ENCODE measurements at places on chromosomes 11 and 22.

GRCh38 chr11:40401132-40401853 lies 1058.2 kb downstream of the LRRC4C start:
- no peak for DNase-seq

DNA sequence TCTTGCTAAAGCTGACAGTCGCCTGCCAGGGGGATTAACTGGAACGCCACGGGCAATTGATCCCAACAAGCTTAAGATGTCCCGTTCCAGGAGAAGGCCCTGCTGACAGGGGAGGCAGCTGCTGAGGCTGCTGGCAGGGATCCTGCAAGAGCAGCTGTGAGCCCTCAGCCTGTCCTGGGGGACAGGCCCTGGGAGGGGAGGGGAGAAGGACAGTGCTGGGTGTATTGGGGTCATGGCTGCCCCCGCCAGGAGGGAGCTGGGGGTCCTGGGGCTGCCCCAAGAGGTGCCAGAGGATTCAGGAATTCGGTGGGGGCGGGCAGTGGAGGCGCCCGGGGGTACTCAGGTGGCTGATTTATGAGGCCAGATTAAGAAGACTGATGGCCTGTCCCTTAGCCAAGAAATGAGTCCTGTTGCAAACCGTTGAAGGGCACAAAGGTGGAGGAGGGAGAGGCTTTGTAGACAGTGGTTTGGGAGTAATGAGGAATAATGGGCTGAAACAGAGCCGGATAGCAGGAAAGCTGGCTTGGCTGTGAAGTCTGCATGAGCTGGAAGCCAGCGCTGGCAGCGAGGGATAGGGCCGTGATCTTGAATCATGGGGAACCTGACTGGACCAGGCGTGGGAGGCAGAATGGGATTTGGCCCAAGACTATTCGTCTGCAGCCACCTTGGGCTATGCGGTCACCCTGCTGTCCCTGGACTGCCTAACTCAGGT lies 133.5 kb downstream of the CACNA1I start:
- DNase-seq = no peak

DNA sequence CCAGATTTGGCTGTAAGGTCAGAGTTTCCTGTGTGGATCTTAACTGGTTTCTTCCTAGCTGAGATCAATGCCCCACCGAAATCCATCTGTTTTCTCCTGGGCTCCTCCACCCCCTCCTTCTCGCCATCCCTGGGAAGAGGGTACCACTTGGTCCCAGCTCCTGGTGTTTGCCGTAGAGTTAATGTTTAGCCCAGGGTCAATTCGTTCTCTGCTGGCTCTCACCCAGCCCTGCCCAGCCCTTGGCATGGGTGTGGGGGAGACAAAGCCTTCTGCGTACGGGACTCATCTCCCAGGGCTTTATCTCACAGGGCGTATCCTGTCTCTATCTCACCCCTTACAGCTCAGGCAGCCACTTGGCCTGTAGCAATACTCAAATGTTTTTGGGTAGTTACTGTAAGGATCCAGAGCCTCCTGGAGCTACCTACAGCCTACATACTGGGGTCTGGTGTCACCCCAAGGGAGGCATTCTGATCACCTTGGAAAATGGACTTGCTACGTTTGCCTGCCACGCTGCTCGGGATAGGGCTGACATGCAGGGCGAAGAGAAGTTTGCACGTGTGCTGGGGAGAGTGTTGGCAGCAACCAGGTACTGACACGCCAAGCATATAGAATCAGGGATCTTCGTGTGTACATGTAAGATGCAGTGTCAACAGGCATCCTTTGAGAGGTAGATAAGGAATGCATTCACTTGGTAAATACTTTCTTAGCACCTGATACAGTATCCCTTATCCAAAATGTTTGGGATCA lies 66.1 kb downstream of the SCN3B start:
- DNase-seq = peak; percentile 2

GRCh38 chr22:41582694-41583093 lies 6.9 kb downstream of the PMM1 start:
- no peak for DNase-seq

- DNase-seq = no peak
Measured at GRCh38 chr22:49740242-49740641, 87.4 kb downstream of the BRD1 start.

DNA sequence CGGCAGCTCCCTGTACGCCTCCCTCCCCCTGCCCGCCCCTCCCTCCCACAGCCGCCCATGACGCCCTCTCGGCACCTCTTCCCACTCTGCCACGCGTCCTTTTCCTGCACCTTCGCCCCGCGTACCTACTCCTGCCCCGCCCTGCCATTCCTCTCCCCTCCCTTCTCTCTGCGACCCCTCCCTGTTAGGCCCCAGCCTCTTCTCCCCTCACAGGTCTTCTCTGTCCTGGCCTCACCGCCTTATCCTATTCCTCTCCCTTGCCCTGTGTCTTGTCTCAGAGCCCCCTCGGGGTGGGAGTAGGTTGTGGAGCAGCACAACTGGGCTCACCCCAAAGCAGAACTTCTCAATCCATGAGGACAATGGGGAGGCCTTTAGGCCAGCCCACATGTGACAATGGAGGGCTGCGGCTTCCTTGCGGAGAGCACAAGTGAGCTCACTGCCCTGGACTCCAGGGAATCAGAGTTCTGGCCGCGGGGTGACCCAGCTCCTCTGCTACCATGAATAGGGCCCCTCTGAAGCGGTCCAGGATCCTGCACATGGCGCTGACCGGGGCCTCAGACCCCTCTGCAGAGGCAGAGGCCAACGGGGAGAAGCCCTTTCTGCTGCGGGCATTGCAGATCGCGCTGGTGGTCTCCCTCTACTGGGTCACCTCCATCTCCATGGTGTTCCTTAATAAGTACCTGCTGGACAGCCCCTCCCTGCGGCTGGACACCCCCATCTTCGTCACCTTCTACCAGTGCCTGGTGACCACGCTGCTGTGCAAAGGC lies 539 bp downstream of the SLC35C1 start:
- DNase-seq = peak; percentile 35

DNA sequence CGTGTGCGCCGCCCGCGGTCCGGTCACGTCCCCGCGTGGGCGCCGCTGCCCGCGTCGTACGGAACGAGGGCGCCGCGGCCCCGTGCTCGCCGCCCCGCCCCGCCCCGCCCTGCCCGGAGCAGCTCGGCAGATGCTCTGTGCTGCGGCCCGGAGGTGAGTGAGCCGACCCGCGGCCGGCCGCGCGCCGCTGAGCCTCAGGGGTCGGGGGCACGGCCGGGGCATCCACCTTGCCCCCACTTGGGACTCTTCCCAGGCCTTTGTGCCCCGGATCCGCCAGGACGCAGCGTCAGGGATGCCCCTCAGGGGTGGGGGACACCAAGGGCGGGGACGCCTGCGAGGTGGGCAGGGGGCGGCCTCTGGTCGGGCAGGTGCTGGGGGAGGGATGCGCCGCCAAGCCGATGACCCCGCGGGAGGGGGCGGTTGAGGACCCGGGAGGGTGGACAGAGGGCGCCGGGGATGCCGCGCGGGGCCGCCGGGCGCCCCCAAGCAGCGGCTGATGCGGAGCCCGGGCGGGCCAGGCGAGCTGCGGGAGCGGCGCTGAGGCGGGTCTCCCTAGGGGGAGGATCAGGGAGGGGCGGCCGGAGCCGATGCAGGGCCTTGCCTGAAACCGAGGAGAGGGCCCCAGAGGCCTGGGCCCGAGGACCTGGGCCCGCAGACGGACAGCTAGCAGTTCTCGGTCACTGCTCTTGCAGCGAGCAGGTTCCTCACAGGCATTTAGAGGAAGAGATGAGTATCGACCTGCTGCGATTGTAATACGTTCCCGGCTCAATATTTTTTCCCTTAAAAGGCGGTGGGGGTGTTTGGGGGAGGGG lies at the start of gene GNAZ:
Gene GNAZ, plus strand, starts transcription at position 102 of the 812 bp plus-strand sequence. CDS start 25,177 bp downstream, outside the sequence.
- no peak for DNase-seq

DNA sequence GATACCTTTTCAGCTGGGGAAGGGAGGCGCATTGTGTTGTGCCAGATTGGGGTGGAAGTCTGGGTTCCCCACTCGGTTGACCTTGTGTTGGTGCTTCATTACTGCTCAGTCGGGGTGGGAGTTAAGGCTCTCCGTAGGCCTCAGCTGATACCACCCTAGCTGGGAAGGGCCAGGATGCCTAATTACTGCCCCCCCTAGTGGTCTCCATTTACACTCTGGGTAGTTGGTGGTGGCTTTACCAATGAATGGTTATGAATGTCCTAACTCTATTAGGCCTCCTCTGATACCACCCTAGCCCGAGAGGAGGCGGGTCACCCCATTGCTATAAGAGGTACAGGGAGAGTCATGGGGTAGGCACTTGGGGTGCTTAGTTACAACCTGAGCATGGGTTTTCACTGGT lies 27.5 kb upstream of the HIKESHI start:
- no peak for DNase-seq

DNA sequence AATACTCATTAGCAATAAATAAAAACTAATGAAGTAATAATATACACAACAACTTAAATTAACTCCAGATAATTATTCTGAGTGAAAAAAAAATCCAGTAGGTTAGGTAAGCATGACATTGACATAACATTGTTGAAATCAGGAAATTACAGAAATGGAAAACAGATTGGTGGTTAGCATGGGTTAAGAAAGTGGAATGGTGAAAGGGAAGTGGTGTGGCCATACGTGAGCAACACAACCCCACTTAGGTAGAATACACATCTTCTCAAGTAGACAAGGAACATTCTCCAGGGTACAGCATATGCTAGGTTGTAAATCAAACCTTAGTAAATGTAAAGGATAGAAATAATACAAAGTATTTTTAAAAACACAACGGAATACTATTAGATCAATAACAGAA lies 30.2 kb upstream of the CLTCL1 start:
- no peak for DNase-seq
